Upper lobe of left lung (tissue), 6 donors: ENCODE measurements at places on chromosomes 2 and 18.

GRCh38 chr2:42762155-42762554 lies 1.8 kb downstream of the OXER1 start:
- no peak overlapping the region for H3K4me3 ChIP-seq
- H3K27ac ChIP-seq: no peak overlapping the region
- H3K36me3 ChIP-seq: no peaks in the 10 kb centered on the region
- no peaks in the 10 kb centered on the region for H3K4me1 ChIP-seq

GRCh38 chr2:137607722-137608318 lies 356.5 kb upstream of the HNMT start:
- H3K27ac ChIP-seq: no peak overlapping the region
- H3K4me1 ChIP-seq: no peaks in the 10 kb centered on the region
- H3K36me3 ChIP-seq: no peaks in the 10 kb centered on the region
- H3K27me3 ChIP-seq: no peaks in the 10 kb centered on the region
- no peak overlapping the region for H3K4me3 ChIP-seq
- no peak for DNase-seq

DNA sequence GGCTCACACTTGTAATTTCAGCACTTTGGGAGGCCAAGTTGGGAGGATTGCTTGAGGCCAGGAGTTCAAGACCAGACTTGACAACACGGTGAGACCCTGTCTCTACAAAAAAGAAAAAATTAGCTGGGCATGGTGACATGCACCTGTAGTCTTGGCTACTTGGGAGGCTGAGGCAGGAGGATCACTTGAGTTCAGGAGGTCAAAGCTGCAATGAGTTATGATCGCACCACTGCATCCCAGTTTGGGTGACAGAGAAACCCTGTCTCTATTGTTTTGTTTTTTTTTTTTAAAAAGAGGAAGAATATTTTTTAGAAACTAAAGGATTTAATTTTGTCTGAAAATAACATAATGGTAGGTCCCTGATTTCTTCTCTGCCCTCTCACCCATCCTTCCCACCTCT lies 79.4 kb upstream of the TMEM200C start:
- no peaks in the 10 kb centered on the region for H3K27me3 ChIP-seq
- H3K27ac ChIP-seq: no peak overlapping the region
- no peaks in the 10 kb centered on the region for H3K4me1 ChIP-seq
- H3K4me3 ChIP-seq: no peak overlapping the region
- no peaks in the 10 kb centered on the region for H3K36me3 ChIP-seq
- DNase-seq: no peak

DNA sequence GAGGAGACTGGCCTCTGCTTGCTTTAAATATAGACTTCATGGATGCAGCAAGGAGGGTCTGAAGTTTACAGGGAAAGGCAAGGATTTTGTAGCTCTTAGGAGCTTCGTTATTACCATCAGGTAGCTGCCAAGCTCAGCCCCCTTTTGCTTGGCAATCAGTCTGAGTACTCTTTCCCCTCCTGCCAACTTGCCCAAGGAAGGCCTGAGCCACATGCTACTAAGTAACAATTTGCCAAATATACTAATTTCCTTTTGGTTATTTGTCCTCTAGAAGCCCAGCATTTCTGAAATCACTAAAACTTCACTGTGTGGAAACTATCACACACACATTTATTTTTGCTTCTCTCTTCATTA lies 85.5 kb upstream of the ITPRID2 start:
- H3K4me1 ChIP-seq: peaks cover 9% of the 10 kb centered on the region
- DNase-seq: no peak
- H3K27me3 ChIP-seq: no peaks in the 10 kb centered on the region
- H3K36me3 ChIP-seq: no peaks in the 10 kb centered on the region
- H3K4me3 ChIP-seq: no peak overlapping the region

DNA sequence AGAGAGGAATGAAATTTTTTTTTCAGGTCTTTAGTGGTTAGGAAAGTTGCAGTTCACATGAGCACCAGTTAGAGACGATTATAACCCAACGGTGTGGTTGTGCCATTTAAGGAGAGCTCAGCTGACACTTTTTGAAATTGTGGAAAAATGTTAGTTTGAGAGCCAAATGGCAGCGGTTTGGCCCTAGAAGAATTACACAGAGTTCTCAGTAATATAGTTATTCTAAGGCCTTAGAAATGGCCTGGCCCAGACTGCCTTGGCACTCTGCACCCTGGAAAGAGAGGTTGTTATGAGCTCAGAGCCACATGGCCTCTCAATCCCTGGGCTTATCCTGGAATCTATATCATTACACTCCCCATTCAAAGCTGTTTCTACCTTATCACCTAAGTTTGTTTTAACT lies 117.4 kb downstream of the RHBDD1 start:
- no peak for DNase-seq
- H3K4me1 ChIP-seq: no peaks in the 10 kb centered on the region
- H3K36me3 ChIP-seq: no peaks in the 10 kb centered on the region
- no peaks in the 10 kb centered on the region for H3K27me3 ChIP-seq
- H3K27ac ChIP-seq: no peak overlapping the region

DNA sequence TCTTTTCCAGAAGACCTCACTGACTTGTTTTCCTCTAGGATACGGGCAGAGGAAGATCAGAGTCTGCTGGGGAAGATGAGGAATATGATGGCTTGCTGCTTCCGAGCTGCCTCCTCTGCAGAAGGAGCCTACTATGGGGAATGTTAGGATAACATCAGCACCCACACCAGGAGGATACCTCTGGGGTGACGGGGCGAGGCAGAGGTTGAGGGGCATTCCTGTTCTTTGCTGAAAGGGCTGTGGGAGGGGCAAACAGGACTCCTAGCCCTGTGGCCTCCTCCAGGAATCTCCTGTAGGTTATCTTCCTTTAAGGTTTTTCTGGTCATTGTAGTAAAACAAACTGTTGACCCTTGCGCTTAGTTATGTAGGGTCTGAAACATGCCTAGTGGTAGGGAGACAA lies 102.5 kb downstream of the CRIM1 start:
- H3K36me3 ChIP-seq: no peaks in the 10 kb centered on the region
- H3K4me3 ChIP-seq: no peak overlapping the region
- no peaks in the 10 kb centered on the region for H3K27me3 ChIP-seq
- no peak for DNase-seq
- H3K27ac ChIP-seq: no peak overlapping the region
